CD4-positive, alpha-beta T cell treated with Interleukin-2 at 100 ng/mL for 4 hours (primary cell): ENCODE measurements at places on chromosomes 2 and 18.
A peak's percentile ranks its signal among the peaks of the same experiment; 100 is the strongest.

DNA sequence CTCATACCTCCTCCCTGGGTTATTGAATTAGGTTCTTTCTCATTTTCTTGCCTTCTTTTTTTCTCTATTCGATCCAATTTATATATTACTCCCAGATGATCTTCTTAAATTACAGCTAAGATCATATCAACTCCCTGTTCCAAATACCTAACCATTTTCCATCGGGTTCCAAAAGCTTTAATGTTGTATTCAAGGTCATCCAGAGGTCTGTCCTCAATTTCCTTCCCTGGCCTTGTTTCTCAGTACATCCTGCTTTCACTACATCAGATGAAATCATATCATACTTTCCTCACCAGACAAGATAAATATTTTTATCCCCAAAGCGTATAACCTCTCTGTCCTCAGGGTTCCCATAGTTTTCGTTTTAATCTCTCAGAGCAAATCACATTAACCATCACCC, 36.3 kb upstream of the GREB1L start:
- DNase-seq, result no peak

- no peak for DNase-seq
Measured at GRCh38 chr18:61400716-61401115, 67.5 kb downstream of the CDH20 start.

- no peak for DNase-seq
Measured at GRCh38 chr18:51668607-51669006, 471.1 kb upstream of the MEX3C start.

DNA sequence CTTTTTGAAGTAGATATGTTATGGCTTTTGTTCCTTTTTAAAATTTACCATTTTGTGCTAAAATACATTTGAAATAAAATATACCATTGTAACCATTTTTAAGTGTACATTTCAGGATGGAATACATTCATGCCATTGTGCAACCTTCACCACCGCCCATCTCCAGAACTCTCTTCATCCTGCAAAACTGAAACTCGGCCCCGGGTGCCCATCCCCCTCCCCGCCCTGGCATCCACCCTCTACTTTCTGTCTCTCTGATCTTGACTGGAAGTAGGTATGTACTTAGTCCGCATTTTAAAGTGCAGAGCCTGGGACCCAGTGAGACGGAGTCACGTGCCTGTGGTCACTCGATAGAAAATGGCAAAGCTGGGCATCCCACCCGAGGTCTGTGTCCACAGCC, 45.6 kb downstream of the DIPK1C start:
- no peak for DNase-seq

- peak; percentile 51 for DNase-seq
Measured at GRCh38 chr2:181129364-181130056, 149.1 kb downstream of the UBE2E3 start.

GRCh38 chr2:7994397-7994951, 687.4 kb upstream of the ID2 start:
- no peak for DNase-seq

DNA sequence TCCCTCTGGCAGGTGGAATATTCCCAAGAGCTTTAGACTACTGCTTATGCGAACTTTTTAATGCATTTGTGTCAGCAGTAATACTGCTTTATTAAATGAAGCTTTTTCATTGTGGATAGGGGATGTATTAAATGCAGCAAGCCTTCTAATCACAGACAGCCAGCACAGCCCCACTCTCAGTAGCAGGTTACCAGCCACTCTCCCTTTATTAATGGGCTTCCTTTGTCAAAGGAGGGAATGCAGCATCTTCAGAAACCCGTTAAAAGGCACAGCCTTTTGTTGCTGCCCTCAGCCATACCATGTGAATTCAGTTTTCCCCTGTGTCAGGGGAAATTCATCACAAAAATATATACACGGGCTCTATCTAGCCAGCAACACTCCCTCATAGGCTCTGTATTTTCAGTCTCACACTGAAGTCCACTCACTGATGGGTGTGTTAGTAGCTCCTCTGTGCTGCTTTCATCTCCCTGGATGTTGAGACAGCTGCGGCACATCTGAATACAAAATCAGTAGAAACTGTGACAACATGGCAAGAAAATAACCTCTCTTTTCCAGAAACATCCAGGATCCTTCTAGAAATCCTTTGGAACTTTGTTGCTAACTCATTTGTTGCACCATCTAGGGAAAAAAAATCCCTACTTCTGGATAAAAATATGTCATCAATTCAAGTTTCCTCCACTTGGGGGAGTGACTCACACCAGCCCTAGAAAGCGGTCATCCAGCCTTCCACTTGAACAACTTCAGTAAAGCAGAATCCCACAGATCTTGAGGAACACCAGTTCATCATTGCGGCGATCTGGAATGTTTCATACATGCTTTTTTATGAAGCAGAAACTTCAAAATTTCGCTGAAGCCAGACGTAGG, 48.4 kb downstream of the LRRTM1 start:
- no peak for DNase-seq

DNA sequence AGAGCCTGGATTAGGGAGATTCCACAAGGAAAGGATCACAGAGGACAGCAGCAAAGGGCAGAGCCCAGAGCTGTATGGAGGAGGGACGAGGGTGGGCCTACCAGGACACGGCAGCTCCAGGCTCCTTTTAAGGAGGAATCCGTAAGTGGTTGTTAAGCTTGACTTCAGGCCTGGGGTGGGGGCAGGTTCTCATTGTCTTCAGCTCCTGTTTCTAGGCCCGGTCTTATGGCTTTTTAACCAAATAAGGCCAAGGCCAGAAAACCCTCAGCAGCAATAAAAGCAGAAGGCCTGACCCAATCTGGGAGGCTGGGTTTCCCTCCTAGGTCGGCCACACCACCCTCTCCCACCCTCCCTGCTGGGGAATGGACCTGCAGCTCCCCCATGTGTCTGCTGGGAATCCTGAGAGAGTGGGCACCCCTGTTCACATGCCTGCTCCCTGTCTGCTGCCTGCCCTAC, 111.2 kb downstream of the PLB1 start:
- no peak for DNase-seq
